AG04449 (cell line): ENCODE measurements at places on chromosomes 16 and 17.

GRCh38 chr16:23691483-23692189 lies 12.9 kb downstream of the PLK1 start:
- DNase-seq, result no peak

DNA sequence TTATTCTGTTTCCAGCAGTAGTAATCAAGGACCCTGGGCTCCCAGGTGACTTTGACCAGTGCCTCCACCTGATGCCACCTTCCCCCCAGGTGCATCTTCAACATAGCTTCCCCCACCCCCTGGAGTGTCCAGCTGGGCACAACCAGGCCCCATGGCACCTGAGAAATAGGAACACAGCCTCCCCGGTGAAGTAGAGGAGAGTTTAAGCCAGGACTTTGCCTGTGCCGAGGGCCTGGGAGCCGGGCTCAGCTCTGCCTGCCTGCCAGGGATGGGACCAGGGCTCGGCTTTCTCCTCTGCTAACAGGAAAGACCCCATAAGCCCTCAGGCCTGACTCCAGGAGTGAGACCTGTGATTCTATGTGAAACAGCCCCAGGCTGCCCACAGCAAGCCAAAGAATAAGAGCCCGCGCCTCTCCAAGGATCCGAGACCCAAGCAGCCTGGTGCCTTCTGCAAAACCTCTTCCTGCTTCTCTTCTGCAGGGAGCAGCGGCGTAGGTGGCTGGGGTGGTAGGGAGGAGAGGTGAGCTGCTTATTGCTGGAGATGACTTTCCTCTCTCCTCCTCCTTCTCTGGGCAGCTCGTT lies 16.4 kb upstream of the RBFOX3 start:
- DNase-seq, result no peak

GRCh38 chr16:86193528-86194193 lies 294.7 kb downstream of the IRF8 start:
- no peak for DNase-seq

GRCh38 chr16:56451753-56452689 lies 667 bp downstream of the OGFOD1 start:
- no peak for DNase-seq

DNA sequence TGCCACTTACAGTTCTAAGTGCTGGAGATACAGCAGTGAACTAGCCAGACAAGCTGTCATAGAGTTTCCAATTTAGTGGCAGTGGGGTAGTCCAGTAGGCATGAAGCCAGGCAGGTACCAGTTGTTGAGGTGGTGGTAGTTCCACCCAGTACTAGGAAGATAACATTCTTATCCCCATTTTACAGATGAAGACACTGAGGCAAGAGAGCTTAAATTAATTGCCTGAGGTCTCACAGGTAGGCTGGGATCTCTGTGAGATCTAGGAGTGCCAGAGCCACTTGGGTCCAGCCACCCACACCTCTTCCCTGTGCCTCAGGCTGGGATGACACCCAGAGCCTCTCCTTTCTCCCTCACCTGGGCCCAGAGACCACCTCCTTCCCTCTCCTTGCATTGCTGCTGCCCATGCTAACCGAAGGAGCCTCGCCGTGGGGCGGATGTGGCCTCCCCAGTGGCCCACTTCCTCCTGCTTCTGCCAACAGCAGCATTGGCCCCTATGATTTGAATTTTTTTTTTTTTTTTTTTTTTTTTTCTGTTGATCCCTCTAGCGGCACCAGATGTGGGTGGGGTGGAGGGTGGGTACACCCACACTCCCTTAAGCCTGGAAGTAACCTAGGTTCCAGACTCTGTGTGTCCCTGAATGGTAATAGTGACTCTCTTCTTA lies 114.0 kb downstream of the PRKCB start:
- no peak for DNase-seq
